ENCODE measurements at places on chromosomes 5 and 9.
A peak's percentile ranks its signal among the peaks of the same experiment; 100 is the strongest.

GRCh38 chr5:18334949-18335348, 700.7 kb downstream of the TAF11L14 start:
- no peak for DNase-seq

GRCh38 chr5:3234566-3234965, 361.1 kb upstream of the IRX1 start:
- DNase-seq = no peak

DNA sequence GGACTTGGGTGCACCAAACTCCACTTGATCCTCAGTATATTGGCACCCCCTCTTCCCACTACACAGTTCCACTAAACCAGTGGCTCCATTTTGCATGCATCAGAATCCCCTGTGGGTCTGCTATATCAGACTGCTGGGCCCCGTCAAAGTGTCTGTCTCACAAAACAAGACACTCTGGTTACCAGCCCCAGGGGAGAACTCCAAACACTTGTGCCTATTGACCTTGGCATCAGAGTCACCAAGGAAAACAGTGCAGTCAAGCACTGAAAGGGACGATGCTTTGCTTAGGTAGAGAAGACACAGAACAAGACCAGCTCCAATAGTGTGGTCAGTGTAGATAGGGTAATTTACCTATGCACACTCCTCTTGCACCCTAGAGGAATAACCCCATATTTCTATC, 205.8 kb upstream of the RAI14 start:
- DNase-seq = no peak

DNA sequence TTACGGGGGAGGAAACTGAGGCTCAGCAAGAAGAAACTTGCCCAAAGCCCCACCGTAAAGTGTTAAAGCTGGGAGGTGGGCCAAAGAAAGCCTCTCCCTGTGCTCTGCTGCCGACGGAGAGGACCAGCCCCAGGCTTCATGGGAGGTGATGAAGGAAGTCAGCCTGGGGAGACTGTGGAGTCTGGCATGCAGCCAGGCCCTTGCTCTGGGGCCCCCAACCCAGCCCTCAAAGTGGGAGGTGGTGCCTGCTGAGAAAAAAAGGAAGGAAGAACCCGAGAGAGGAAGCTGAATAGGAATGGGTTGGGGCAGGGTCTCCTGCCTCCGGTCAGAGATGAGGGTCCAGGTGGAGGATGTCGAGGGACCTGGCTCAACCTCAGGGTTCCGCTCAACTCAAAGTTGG, 3.8 kb downstream of the RNF44 start:
- DNase-seq = peak; percentile 26

DNA sequence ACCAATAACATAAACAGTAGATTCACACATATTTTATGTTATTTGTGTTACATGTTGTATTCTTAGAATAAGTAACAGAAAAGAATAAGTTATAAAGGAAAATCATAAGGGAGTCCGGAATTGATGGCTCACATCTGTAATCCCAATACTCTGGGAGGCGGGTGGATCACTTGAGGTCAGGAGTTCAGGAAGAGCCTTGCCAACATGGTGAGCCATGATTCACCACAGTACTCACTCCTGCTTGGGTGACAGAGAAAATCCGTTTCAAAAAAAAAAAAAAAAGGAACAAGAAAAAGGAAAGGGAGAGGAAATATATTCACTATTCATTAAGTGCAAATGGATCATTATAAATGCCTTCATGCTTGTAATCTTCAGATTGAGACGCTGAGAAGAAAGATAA, 533.3 kb upstream of the CDH9 start:
- DNase-seq = no peak

DNA sequence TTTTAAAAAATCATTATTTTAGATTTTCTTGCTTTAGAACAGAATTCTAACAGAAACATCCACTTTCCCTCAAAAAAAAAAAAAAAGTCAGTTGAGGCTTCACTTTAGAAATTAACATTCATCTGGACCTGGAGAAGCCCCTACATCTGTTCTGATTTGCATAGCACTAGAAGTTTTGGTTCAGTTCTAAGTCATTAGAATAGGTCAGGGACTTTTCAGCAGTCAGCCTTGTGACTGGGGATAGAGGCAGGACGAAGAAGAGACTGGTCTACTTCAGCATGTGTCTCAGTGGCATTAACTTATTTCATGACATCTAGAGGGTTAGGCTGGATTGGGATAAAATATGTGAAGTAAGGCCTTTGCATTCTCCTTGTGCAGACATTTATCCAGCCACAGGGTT, 215.8 kb upstream of the DAB2 start:
- DNase-seq = no peak

DNA sequence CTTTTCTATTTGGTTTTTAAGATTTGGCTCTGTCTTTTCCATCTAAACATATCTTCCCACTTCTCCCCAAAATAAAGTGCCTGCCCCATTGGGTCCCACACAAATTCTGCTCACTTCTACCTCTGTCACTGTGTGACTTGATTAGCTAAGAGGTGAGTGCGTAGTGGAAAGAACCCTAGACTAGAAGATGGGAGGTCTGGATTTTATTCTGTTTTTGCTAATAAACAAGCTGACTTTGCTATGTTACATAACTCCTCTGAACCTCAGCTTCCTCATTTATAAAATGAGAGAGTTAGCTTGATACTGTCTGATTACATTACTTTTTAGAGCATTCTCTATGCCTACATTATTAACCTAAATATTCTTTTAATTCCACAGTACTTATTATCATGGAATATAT, 51.3 kb upstream of the PTGER4 start:
- DNase-seq = no peak

GRCh38 chr5:66889524-66889923, 293.3 kb downstream of the MAST4 start:
- DNase-seq = no peak

GRCh38 chr9:84875193-84875592, 205.7 kb downstream of the NTRK2 start:
- DNase-seq = no peak

- DNase-seq = no peak
Observed at GRCh38 chr5:154174091-154174490, 16.4 kb upstream of the GALNT10 start.

- no peak for DNase-seq
Observed at GRCh38 chr9:120916991-120917880, 9.4 kb downstream of the TRAF1 start.

- DNase-seq = no peak
Observed at GRCh38 chr9:113509463-113509862, 45.9 kb downstream of the RGS3 start.

- no peak for DNase-seq
Observed at GRCh38 chr9:4842734-4843133, 50.0 kb downstream of the RCL1 start.

Data from CD4-positive, alpha-beta T cell treated with Interferon gamma for 1 hour (primary cell).